ENCODE measurements at places on chromosomes 1 and 21. TPM values are rescaled to one million over a fixed set of nuclear protein-coding genes. Genes with fewer than 3 reads are reported as not detected.

The MATN1 gene
- total RNA-seq: 0.10 TPM

The JUN gene
- total RNA-seq: 29.5 TPM

The SPRR2A gene
- total RNA-seq: not detected

The FBXO2 gene
- 6.1 TPM for total RNA-seq

The CELA2B gene
- not detected for total RNA-seq

The STYXL2 gene
- total RNA-seq: not detected

The LRRC38 gene
- not detected for total RNA-seq
